ENCODE measurements at places on chromosomes 3 and 15.

- DNase-seq, result no peak
These were observed 23.4 kb downstream of the GTF2E1 start for GRCh38 chr3:120765830-120766493.

GRCh38 chr15:38174691-38175090 lies 77.9 kb upstream of the SPRED1 start:
- no peak for DNase-seq

DNA sequence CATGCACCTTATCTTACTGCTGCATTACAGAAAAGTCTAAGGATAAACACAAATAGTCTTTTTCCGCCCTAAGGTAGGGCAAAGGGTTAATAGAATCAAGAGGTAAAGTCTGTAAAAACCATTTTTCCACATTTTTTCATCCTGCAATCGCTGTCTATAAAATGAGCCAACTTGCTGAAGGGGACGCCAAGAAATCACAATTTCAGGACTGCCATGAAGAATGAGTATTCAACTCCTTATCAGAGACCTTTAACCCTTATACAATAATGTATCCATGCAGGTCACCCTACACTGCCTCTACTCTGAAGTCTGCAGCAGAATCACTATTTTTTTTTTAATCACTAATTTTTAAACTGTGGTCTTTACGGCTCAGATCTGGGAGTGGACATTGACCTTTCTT lies 1.1 kb upstream of the DNAJC13 start:
- no peak for DNase-seq

DNA sequence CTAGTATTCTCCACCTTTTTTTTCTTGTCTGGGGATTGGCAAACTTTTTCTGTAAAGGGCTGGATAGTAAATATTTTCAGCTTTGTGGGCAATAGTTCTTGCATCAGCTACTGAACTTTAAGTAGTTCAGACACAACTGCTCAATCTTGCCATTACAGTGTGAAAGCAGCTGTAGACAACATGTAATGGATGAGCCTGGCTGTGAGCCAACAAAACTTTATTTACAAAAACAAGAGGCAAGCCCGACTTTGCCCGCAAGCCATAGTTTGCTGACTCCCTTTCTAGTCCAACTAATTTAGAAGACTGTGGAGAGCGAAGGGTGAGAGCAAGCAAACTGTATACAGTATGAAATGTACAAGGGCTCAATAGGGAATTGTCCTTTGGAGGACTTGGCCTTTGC lies 6.2 kb downstream of the FRMD4B start:
- DNase-seq, result no peak

DNA sequence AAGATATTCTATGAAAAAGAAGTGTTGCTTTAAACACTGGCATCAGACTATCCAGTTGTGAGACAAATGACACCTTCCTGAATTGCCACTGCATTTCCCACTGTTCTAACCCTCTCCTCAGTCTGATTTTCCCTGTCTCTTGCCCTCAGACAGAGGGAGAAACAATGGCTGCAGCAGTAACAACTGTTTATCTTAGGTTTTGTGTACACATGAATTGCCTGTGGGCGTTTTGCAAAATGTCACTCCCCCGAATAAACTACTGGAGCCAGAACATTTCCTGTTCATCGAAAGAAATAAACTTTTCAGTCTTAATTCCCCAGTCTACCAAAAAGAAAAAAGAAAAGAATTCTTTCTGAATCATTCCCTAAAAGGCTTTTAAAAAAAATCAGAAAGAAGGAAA lies 155.1 kb downstream of the MAGI1 start:
- peak; percentile 87 for DNase-seq

GRCh38 chr15:70101459-70102113 lies 3.9 kb upstream of the TLE3 start:
- DNase-seq, result peak; percentile 77

- no peak for DNase-seq
These were observed 322.6 kb upstream of the TLE3 start for GRCh38 chr15:70420086-70420947.

DNA sequence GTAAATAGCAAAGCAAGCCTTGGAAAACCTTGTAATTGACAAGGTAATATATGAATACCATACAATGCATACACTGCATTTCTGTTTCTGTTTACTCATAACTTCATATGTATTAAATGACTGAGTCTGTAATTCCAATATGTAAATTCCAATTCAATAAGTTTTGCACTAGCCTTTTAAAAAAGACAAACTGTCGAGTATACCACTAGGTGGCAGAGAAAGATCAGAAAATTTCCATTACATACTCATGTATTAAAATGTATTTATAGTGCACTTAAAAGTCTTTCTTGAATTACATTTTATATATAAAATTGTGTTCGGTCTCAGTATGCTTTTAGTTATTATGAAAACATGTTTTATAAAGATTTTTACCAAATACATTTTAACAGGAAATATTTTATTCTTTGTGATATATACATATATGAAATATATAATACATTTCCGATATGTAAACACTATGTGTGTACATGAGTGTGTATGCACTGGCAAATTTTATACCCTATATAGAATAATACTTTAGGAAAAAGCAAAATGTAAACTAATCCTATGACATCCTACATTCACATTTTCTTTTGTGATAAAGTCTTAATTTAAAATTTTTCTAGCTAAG lies 216.8 kb downstream of the VGLL3 start:
- DNase-seq, result peak; percentile 41

- DNase-seq, result no peak
These were observed 28.2 kb downstream of the PSMD6 start for GRCh38 chr3:63995086-63995485.
